ENCODE measurements at places on chromosomes 1 and 21.

DNA sequence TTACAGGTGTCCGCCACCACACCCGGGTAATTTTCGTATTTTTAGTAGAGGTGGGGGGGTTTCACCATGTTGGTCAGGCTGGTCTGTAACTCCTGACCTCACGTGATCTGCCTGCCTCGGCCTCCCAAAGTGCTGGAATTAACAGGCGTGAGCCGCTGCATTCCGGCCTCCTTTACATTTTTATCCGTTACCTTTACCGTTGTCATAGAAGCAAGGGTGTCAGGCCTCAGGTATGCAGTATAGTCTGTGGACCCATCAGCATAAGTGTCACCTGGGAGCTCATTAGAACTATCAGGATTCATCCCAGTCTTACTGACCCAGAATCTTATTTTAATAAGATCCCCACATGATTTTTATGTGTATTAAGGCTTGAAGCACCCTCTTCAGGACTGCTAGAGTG is 5.4 kb downstream of the CDC42 start:
- no peak for DNase-seq

GRCh38 chr1:209926045-209926444 is 12.0 kb upstream of the SYT14 start:
- DNase-seq = no peak

DNA sequence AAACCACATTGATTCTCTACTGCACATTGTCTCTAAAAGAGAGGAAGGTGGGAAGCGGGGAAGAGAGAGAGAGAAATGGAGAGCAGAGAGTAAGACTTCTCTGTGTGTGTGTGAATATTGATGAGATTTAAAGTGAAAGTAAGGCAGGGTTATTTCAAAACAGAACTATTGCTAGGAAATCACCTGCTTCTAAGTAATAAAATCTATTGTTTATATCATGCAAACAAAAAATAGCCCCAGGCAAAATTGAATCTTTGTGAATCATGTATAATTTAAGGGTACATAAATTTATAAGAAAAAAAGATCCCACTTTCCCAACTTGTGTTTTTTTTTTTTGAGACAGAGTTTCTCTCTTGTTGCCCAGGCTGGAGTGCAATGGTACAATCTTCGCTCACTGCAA is 1.2 kb upstream of the GBP7 start:
- DNase-seq = no peak

DNA sequence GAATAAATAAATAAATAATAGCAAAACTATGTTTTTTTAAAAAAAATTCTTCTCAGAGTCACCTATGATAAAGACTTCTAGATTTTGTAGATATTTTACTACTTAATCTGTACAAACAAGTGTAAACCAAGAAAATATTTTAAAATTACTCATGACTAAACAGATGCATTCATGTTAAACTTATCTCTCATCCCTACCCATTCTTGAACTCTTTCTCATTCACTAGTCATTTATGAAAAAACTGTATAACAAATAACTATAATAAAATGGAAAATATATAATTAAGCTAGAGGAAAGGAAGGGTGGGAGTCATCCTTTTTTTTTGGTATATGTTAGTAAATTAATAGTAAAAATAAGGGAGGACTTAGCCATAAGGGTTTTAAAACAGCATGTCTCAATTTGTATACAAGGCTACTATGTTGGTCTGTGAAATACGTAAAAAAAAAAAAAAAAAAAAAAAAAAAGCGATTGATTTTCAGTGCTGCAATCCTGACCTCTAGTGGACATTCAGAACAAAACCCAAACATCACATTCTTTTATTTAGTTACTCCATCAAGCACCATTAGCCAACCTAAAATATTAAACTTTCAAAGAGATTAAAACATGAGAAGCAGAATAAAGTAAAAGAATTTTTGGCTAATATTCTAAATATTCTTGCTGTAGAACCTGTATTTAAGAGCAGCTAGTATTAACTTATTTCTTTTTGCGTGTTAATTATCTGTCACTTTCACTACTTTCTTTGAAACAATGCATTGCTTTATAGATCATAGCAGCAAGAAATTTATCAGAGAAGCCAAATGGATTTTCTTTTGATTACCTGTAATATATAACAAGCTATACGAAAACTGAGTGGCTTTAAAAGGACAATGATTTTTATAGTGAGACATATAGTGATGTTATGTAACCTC is 255.8 kb upstream of the CACYBP start:
- no peak for DNase-seq

GRCh38 chr1:115211071-115211745 is 121.9 kb upstream of the TSPAN2 start:
- DNase-seq = no peak

DNA sequence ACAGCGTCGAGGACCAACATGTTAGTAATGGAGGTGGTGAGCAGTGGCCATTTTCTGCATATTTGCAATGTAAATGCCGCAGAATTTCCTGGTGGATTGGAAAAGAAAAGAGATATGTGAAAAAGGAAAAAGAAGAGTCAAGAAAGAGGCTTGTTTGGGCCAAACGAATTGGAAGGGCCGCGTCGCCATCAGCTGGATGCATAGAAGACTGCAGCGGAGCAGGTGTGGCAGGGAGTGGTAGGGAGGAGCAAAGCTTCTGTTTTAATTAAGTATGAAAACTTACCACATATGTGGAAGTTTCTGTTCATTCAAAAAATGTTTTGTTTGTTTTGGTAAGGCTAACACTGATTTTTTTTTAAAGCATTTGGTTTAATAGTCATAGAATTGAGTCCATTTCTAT is 690.7 kb downstream of the NCAM2 start:
- DNase-seq = no peak

GRCh38 chr1:64163431-64163830 is 40.0 kb upstream of the UBE2U start:
- DNase-seq = no peak

GRCh38 chr21:15064576-15065391 is at the start of gene NRIP1:
TSS of gene NRIP1 (minus strand) at chr21:15065000. CDS start at chr21:14968192, 96,808 bp downstream.
- peak; percentile 57 for DNase-seq

DNA sequence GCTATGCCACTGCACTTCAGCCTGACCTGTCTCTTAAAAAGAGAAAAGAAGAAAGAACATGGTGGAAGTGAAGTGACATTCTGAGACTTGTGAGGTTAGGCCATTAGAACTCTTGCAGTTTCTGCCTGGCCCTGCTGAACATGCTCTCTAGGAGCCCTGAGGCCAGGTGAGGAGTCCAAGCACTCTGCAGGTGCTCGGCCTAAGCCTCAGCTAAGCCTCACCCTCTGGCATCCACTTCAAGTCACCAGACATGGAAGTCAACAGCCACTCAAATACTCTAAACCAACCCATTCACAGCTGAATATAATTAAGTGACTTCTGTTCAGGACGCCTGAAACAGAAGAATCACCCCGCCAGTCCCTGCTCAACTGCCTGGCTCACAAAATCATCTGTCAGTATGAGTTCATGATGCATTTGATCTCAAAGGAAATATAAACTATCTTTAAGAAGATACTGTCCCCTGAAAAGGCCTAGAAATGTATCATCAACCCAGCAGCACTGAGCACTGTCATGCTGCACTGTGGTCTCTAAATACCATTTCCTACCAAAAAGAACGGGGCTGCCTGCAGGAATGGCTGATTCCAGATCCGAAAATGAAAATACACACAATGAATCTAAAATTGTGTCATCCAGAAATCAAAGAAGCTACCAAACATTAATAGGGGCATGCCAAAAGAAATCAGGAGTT is 118.8 kb downstream of the PSMG1 start:
- DNase-seq = no peak

DNA sequence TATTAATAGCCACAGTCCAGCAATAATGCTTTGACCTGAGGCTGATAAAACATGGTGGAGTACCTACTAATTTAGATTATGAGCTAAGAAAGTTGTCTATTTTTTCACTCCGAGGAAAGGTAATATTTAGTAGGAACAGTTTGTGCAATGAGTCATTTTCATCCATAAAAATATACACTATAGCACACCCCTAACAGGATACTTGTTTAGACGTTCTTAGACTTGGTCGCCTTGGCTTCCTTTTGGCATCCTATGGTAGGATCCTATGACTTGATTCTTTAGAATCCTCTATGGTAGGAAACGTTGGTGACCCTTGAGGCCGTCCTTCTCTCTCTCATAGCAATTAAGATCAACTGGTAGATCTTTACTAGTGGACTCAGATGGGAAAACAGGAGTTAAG is 81.8 kb downstream of the RGS7 start:
- DNase-seq = no peak

GRCh38 chr1:67618285-67619018 is 66.5 kb upstream of the GADD45A start:
- no peak for DNase-seq

GRCh38 chr1:162177126-162177525 is 107.6 kb downstream of the NOS1AP start:
- DNase-seq = no peak

GRCh38 chr1:208167261-208167869 is 76.8 kb downstream of the PLXNA2 start:
- no peak for DNase-seq

DNA sequence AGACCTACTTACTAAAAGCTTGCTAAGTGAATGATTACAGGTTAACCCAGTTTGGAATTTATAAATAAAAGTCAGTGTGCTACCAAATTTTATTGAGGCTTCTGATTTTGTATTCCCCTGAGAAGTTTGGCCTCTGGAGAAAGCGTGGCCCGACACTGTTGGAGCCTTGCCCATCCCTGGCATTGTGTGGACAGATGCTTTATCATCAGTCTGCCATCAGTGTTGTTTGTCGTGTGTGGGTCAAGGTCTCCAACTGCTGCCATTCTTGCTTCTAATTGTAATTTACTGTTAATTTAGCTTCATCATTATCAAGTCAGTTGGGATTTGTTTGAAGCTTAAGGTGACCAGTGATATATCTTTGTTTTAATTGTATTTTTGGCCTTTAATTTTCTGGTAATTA is 62.0 kb upstream of the LPGAT1 start:
- DNase-seq = no peak

- no peak for DNase-seq
These were observed 4.8 kb downstream of the ATP1A1 start for GRCh38 chr1:116377541-116378529.

- DNase-seq = no peak
These were observed 169.5 kb downstream of the S1PR1 start for GRCh38 chr1:101406271-101406670.

GRCh38 chr1:25744140-25744581 is 55.8 kb upstream of the SELENON start:
- DNase-seq = no peak

- no peak for DNase-seq
These were observed 71.0 kb downstream of the NFASC start for GRCh38 chr1:204941421-204942338.

DNA sequence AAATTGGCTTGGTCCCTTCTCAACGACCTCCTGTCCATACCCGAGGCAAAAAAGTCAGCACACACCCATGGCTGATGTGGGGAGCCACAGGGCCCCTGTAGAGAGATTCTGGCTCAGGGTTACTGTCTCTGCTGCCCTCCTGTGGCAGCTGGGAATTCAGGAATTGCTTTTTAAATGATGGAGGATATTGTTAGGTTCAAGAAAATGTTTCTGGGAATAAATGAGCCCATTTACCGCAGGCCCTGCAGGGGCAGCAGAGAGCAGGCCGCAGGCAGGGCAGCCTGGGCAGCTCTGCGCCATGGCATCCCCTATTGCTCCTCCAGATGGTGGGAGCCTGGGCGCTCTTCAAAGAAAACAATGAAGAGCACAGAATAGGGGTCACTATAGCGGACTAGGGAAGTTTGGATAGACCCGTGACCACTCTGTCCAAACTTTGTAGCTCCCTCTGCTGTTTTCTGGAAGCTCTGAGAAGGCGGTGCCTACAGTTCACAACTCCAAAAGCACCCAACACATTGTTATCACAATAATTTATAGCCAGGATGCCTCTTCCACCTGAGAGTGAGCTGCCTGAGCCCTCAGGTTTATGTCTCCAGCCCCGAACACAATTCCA is 201.1 kb downstream of the BACH1 start:
- DNase-seq = no peak

DNA sequence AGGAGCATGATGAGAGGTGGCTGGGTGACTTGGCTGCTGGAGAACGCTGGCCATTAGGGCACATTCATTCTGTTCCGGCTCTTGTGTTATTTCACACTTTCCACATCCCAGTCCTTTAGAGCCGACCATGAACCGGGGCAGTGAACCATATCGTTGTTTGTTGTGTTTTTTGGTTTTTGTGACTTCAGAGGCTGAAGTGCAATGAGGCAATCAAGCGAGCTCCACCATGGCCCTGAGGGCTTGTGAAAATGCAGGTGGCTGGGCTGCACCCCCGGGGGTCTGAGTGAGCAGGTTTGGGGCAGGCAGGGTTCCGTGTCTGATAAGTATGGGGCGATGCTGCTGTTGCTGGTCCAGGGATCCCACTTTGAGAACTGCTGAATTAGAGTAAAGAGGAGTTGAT is 23.7 kb downstream of the ABCG1 start:
- no peak for DNase-seq

DNA sequence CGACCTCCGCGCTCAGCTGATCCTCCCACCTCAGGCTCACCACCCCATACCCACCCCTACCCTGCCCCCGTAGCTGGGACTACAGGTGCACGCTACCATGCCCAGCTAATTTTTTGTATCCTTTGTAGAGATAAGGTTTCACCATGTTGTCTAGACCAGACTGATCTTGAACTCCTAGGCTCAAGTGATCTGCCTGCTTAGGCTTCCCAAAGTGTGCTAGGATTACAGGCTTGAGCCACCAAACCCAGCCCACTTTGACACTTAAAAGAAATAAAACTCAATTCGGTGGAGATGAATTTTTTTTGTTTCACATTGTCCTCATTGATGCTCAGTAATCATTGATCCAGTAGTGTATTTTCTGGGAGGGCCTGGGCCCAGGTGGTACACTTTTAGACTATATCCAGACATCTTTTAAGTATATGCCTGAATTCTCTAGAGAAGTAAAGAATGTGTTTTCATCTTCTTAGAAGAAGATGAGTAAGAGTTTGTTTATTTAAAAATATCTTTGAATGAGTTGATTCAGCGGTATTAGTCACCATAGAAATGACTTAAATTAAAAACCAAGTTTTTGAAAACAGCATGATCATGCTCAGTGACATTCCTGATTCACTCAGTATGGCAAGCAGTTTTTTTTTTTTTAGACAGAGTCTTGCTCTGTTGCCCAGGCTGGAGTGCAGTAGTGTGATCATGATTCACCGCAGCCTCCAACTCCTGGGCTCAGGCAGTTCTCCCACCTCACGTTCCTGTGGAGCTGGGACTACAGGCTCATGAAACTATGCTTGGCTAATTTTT is 57.8 kb downstream of the EPB41 start:
- no peak for DNase-seq

DNA sequence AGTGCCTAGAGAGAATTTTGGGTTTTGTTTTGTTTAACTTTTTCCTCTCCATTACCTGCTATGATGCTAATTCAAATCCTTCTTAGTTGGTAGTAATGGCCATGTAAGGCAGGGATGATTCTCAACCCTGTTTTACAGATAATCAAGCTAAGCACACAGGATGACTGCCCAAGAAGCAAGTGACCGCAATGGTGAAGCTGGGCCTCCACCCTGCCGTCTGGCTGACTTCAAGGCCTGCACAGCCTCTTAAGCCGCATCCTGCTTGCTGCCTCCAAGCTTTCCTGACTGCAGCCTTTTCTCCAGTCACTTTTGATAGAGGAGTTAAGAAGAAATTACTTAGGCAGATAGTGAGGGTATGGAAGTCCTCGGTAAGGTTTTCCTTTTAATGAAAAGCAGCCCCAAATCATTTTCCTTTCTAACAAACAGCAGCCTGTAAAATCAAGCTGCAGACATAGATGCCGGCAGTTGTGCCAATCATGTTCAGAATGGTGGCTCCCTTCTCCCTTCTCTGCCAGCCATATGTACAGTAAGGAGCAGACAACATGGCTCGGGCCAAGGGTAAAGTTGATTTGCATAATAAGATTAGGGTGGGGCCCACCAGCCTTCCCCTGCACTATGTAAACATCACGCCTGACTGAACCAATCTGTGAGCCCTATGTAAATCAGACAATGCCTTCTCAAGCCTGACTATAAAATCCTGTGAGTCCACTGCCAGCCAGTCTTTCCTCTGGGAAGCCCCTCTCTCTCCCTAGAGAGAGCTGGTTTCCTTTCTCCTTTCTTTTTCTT is 8.8 kb upstream of the CTBS start:
- DNase-seq = no peak

Measured in stimulated activated CD4-positive, alpha-beta T cell treated with anti-CD3 and anti-CD28 coated beads, Interleukin-1b, Interleukin-23, amount 100 ng/mL, for 24 hours (primary cell).